Breast epithelium (tissue), 4 donors: ENCODE measurements at places on chromosomes 6 and 20. TPM values are rescaled to one million over a fixed set of nuclear protein-coding genes. Genes with fewer than 3 reads are reported as not detected.

The CNBD2 gene
- 2.3 TPM for total RNA-seq

The DUSP22 gene
- total RNA-seq = 55.6 TPM

The XKR7 gene
- total RNA-seq = not detected

The CPXM1 gene
- 45.4 TPM for total RNA-seq

The HRH3 gene
- not detected for total RNA-seq

- no peaks in the 10 kb centered on the region for H3K36me3 ChIP-seq
- no peak for DNase-seq
- peaks cover 5% of the 10 kb centered on the region for H3K4me1 ChIP-seq
- no peak overlapping the region for H3K27ac ChIP-seq
- no peak overlapping the region for H3K4me3 ChIP-seq
- H3K27me3 ChIP-seq = no peaks in the 10 kb centered on the region
These were observed 39.6 kb upstream of the MLN start for GRCh38 chr6:33843131-33844121.

- H3K27ac ChIP-seq = no peak overlapping the region
- no peaks in the 10 kb centered on the region for H3K36me3 ChIP-seq
- H3K4me1 ChIP-seq = no peaks in the 10 kb centered on the region
- DNase-seq = no peak
These were observed 218.8 kb upstream of the ECI2 start for GRCh38 chr6:4354181-4354580.

GRCh38 chr20:45028424-45029136 is 62.3 kb downstream of the STK4 start:
- H3K4me3 ChIP-seq = no peak overlapping the region
- no peaks in the 10 kb centered on the region for H3K27me3 ChIP-seq
- no peaks in the 10 kb centered on the region for H3K36me3 ChIP-seq
- H3K27ac ChIP-seq = no peak overlapping the region
- no peaks in the 10 kb centered on the region for H3K4me1 ChIP-seq
- DNase-seq = no peak

- H3K27me3 ChIP-seq = no peaks in the 10 kb centered on the region
- H3K4me3 ChIP-seq = no peak overlapping the region
- no peak for DNase-seq
- no peak overlapping the region for H3K27ac ChIP-seq
These were observed 17.6 kb upstream of the SERPINB9 start for GRCh38 chr6:2920671-2921112.

GRCh38 chr6:69848552-69848951 is 17.8 kb upstream of the COL19A1 start:
- no peak overlapping the region for H3K4me3 ChIP-seq
- no peak for DNase-seq
- no peaks in the 10 kb centered on the region for H3K36me3 ChIP-seq
- H3K27me3 ChIP-seq = no peaks in the 10 kb centered on the region
- no peak overlapping the region for H3K27ac ChIP-seq

GRCh38 chr6:1091900-1092299 is 220.0 kb upstream of the FOXQ1 start:
- H3K4me1 ChIP-seq = no peaks in the 10 kb centered on the region
- H3K27me3 ChIP-seq = no peaks in the 10 kb centered on the region
- no peaks in the 10 kb centered on the region for H3K36me3 ChIP-seq

DNA sequence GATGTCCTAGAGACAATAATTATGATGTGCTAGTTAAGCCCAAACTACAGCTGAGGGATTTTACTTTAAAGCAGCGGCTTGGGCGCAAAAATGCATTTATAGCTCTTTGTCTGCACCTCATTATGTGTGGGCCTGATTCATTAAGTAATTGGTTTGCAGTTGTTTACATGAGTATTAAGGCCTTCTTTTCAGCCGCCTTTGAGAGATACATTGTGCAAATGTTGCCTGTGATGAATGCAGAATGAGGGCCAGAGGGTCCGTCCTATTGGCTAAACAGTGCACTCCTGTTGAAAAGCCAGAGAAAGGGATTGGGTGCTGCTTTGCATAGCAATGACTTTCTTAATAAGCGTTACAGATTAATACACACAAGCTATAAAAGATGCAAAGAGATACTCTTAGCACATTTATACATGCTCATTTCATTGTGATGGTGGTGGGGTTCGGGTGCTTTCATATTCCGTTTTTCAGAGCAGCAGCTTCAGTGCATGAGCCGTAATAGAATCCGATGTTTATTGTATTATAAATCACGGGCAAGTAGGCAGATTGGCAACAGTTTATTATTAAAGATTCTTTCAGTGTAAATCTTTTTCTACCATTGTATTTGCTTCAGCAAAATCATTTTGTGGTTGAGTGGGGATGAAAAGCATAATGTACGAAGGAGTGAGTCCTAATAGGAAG is 68.2 kb upstream of the XRN2 start:
- no peak for DNase-seq
- no peak overlapping the region for H3K27ac ChIP-seq
- no peaks in the 10 kb centered on the region for H3K27me3 ChIP-seq
- no peak overlapping the region for H3K4me3 ChIP-seq

GRCh38 chr6:119738425-119738824 is 388.9 kb upstream of the MAN1A1 start:
- H3K36me3 ChIP-seq = no peaks in the 10 kb centered on the region
- no peak overlapping the region for H3K27ac ChIP-seq
- H3K4me1 ChIP-seq = no peaks in the 10 kb centered on the region
- H3K4me3 ChIP-seq = no peak overlapping the region
- no peak for DNase-seq

DNA sequence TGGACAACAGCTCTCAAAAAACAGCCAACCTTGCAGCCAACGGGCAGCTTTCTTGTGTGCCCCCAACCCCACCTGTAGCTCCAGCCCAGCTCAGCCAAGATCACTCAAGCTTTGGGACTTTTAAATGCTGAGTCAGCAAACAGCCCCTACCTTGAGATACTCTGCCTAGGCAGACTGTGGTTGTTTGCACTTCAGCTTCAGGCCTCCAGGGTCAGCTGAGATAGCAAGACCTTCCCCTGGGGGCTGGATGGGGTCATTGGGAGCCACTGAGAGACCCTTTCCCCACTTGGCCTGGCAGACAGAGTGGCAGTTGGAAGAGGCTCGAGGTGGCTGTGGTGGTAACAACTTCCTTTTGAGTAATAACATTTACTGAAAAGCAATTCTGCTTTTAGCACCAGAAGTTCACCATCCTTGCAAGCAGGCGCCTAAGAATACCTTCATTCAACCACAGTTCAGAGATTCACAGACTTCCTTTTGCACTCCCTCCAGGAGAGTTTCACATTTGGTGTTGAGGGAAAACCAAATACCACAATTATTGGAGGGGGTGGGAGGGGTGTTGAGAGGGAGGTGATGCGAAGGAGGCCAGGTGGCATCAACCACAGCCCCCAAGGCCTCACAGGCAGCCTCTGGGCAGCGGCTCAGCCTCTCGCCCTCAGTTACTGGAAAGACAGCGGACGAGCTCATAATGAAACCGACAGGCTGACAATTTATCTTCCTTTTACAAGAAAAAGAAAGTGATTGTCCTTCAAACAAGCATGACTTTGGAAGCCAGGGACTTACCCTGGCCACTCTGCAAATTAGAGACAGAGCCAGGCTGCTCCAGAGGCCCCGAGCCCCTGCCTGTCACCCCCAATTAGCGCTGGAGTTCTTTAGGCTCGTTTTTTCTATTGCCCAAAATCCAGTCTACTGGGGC is 148.1 kb downstream of the CEBPB start:
- DNase-seq = no peak
- no peaks in the 10 kb centered on the region for H3K27me3 ChIP-seq
- H3K27ac ChIP-seq = peak overlapping the region; percentile 91
- peak overlapping the region; percentile 50 for H3K4me3 ChIP-seq

- no peaks in the 10 kb centered on the region for H3K36me3 ChIP-seq
- H3K27ac ChIP-seq = no peak overlapping the region
- no peak overlapping the region for H3K4me3 ChIP-seq
- no peak for DNase-seq
- no peaks in the 10 kb centered on the region for H3K27me3 ChIP-seq
These were observed 4.4 kb upstream of the RBM38 start for GRCh38 chr20:57386762-57387161.

- H3K4me1 ChIP-seq = no peaks in the 10 kb centered on the region
- H3K36me3 ChIP-seq = no peaks in the 10 kb centered on the region
- no peak overlapping the region for H3K27ac ChIP-seq
- no peak for DNase-seq
- no peak overlapping the region for H3K4me3 ChIP-seq
These were observed 24.3 kb upstream of the TAB2 start for GRCh38 chr6:149293244-149293643.

DNA sequence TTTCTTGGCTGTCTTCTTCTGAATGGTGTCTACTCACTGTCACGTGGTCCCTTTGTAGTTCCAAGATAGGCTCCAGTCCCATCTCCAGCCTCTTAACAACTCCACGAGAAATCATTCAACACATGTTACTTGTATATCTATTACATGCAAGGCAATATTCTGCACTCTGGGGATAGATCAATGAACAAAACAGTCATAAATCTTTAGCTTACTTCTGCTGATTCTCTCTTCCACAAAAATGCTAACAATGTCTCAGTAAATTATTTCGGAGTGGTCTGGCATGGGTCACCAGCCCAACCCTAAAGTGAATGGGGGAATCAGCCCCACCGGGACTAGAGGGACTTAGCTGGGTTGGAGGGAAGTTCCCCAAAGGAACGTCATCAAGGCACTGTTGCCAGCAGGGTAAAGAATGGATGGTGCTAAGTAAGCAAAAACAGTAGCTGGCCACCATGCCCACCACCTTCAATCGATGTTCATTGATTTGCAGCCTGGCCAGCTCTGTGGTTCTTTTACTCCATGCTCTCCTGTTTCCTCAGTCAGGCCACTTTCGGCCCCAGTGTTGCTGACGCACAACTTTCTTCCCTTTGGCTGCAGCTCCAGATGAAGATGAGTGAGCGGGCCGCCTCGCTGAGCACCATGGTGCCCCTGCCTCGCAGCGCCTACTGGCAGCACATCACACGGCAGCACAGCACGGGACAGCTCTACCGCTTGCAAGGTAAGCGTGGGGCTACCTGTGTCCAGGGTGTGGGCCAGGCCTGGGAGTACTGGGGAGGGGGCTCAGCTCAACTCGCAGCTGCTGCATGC is 167.7 kb downstream of the DOK5 start:
- no peak for DNase-seq
- no peaks in the 10 kb centered on the region for H3K4me1 ChIP-seq
- no peaks in the 10 kb centered on the region for H3K27me3 ChIP-seq
- no peak overlapping the region for H3K4me3 ChIP-seq
- H3K27ac ChIP-seq = no peak overlapping the region
